Stimulated activated naive B cell treated with anti-CD40 and anti-IgM and Interleukin-4, amounts not matched to agents 10 μg/mL and 1 μg/mL and 100 μg/mL, for 72 hours (primary cell): ENCODE measurements at places on chromosomes 4 and X.

- DNase-seq, result no peak
These were observed 291.1 kb upstream of the NOCT start for GRCh38 chr4:138724530-138724929.

DNA sequence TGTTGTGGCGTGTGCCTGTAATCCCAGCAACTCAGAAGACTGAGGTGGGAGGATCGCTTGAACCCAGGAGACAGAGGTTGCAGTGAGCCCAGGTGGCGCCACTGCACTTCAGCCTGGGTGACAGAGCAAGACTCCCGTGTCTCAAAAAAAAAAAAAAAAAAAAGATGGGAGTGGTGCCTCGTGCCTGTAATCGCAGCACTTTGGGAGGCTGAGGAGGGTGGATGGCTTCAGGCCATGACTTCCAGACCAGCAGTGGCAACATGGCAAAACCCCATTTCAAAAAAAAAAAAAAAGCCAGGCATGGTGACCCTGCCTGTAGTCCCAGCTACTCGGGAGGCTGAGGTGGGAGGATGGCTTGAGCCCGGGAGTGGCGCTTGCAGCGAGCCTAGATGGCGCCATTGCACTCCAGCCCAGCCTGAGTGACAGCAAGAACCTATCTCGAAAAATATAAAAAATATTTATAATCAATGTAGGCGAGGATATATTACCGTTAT lies 27.0 kb downstream of the EIF2S3 start:
- DNase-seq, result peak; percentile 20

- DNase-seq, result no peak
These were observed 233.6 kb downstream of the PDHA2 start for GRCh38 chr4:96073461-96073860.

DNA sequence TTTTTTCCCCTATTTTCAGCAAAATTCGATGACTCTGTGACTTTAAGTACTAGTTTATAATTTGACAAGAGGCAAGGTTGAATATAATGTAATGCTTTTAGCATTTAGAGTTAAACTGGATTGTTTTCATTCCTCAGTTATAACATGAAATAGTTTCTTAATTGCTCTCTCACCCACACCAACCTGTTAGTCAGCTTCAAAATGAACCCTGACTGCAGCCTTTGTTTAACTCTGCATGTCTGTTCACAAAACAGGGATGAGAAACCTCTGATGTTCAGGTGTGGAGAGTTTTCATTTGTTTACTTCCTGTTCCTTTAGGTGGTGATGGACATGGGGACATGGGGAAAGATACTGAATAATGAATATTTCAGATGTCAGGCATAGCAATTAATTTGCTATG lies 49.9 kb upstream of the MND1 start:
- DNase-seq, result no peak

DNA sequence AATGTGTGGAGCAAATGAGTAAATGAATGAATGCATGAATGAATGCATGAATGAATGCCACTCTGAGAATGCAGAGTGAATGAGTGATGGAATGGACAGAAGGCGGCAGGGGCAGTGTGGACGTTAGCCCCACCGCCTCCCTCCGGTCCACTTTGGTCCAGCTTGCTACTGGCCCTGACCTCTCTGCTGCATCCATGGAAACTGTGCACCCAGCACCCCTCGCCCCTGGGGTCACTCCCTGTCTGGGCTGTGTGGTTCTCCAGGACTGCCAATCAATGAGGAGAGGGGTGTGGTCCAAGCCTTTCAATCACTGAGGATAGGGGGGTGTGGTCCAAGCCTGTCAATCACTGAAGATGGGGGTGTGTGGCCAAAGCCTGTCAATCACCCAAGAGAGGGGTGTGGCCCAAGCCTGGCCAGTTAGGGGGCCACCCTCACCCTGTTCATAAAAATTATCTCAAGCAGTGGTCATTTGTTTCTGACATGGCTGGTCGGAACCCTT lies 39.2 kb upstream of the ASMTL start:
- peak; percentile 73 for DNase-seq
